SJSA1 (cell line): ENCODE measurements at places on chromosomes 3 and 15.

DNA sequence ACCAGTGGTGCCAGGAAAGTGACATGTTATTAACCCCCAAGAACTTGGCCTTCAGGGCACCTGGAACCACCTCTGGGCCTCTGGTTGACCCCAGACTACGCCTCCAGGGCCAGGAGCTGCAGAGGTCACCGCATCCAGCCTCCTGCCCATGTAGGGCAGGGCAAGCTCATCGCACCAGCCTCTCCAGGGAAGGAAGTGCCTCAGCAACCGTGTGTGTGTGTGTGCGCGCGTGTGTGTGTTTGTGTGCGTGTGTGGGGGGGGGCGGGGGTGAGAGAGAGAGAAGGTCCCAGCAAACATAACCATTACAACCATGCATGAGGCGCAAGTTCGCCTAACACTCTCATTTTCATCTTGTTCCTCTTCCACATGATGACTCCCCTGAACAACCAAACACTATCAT lies 31.8 kb downstream of the RAB6B start:
- H3K4me1 ChIP-seq = no peaks in the 10 kb centered on the region
- no peaks in the 10 kb centered on the region for H3K27me3 ChIP-seq
- DNase-seq = no peak
- no peaks in the 10 kb centered on the region for H3K36me3 ChIP-seq
- no peak overlapping the region for H3K4me3 ChIP-seq
- no peak overlapping the region for H3K27ac ChIP-seq

DNA sequence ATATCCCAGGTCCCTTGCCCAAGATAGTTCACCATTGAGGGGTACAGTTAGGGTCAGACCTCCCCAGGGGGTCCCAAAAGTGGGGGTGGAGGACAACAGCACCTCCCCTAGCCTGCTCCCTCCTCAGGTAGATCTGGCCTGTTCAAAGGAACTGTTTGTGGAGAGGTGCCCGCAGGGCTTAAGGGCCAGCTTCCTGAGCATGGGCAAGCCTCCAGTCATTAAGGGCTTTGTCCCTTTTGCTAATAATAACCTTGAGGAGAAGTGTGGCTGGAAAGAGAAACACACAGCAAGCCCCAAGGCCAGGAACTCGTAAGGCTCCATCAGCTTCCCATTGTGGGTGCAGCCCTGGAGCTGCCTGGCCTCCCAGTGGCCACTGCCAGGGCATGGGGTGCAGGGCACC lies 47.4 kb downstream of the ISG20 start:
- DNase-seq = no peak
- no peak overlapping the region for H3K27ac ChIP-seq

- H3K4me1 ChIP-seq = no peaks in the 10 kb centered on the region; the same call in 1 of the 2 replicates
- no peaks in the 10 kb centered on the region for H3K36me3 ChIP-seq
- no peak overlapping the region for H3K4me3 ChIP-seq
- no peak for DNase-seq
- no peak overlapping the region for H3K27ac ChIP-seq
Observed at GRCh38 chr3:61978460-61979419, 394.6 kb downstream of the FEZF2 start.

GRCh38 chr3:109640146-109640652 lies 302.9 kb upstream of the DPPA4 start:
- no peaks in the 10 kb centered on the region for H3K27me3 ChIP-seq
- H3K27ac ChIP-seq = no peak overlapping the region
- no peaks in the 10 kb centered on the region for H3K4me1 ChIP-seq
- H3K4me3 ChIP-seq = no peak overlapping the region
- no peaks in the 10 kb centered on the region for H3K36me3 ChIP-seq

- H3K4me3 ChIP-seq = no peak overlapping the region
- peaks cover 19% of the 10 kb centered on the region for H3K4me1 ChIP-seq
- H3K27ac ChIP-seq = peak overlapping the region; percentile 90
- no peak for DNase-seq
- no peaks in the 10 kb centered on the region for H3K36me3 ChIP-seq
Observed at GRCh38 chr3:151580591-151580990, 119.7 kb upstream of the IGSF10 start.
